ENCODE measurements at places on chromosomes 2 and 18.
A peak's percentile ranks its signal among the peaks of the same experiment; 100 is the strongest.

DNA sequence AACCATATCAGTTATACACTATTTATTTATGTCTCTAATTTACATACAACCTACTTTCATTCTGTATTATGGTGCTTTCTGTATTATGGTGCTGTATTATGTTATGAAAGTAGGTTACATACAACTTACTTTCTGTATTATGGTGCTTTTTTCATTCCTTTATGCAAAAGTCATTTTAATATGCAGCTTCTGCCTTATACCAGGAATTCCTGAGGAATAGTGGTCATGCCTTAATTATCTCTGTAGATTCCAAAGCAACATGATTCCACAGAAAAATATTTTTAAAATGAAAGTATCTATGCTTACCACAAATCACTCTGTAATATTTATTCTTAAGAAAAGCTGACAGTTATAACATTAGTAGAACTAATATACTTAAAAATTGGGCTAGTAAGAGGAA, 922.0 kb upstream of the NRXN1 start:
- no peak for DNase-seq

DNA sequence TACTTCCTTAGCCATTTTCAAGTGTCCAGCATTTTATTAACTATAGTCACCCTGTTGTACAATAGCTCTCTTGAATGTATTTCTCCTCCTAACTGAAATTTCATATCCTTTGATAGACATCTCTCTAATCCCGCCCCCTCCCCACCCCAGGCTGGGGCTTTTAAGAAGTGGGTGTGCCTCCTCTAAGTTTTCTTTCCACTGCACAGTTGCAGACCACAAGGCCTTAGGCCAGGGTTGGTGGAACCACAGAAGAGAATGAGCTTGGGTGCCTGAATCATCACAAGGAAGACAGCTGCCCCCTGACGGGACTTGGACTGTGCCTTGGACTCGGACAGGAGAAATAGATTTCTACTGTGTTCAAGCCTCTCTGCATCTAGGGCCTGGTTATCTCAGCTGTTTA, 193.4 kb downstream of the HAUS1 start:
- no peak for DNase-seq

- no peak for DNase-seq
These were observed 51.5 kb downstream of the PLEKHB2 start for GRCh38 chr2:131156452-131157149.

DNA sequence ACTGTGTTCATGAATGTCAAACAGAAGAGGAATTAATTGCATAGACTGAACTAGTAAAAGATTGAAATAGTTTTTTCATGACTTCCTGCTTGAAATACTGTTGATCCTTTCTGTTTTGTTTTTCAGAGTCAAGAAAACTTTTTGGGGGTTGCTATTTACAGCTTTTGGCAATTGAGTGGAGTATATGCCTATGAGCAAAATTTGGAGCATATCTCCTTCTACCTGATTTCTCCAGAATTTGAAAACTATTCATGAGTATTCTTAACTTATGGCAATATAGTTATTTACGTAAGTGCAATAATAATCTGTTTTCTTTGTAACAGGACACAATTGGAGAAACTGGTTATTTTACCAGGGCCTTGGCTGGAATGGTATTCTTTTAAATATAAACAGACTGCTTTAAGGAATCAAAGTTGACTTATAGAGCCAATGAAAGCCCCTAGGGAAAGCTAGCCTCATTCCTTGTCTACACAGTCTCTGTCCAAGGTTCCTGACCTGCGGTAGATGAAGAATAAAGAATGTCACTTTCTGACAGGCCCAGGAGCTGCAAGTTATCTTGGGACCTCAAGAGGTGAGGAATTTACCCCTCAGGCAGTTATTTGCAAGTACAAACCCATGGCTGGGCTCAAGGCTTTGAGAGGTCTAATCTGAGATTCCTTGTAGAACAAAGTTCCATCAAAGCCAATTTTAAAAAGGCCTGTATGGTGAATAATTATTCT, 193.5 kb upstream of the NDUFV2 start:
- DNase-seq = no peak

DNA sequence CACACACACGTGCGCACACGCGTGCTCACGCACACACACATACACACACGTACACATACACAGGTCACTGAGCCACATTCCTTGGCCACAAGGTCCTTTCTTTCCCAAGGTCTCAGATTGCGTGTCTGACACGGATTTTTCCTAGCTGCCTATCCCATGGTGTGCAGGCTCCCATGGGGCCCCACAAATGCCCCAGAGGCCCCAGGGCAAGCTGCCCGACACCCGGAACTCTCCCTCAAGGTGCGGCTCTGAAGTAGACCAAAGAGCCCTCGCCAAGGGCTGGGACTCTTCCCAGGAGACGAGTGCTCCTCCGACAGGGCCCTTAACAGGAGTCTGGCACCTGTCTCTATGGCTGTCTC, 46.7 kb downstream of the SDC1 start:
- no peak for DNase-seq

GRCh38 chr2:199206536-199206935, 251.2 kb downstream of the SATB2 start:
- DNase-seq = no peak

GRCh38 chr18:33781429-33781828, 203.4 kb downstream of the ASXL3 start:
- no peak for DNase-seq

DNA sequence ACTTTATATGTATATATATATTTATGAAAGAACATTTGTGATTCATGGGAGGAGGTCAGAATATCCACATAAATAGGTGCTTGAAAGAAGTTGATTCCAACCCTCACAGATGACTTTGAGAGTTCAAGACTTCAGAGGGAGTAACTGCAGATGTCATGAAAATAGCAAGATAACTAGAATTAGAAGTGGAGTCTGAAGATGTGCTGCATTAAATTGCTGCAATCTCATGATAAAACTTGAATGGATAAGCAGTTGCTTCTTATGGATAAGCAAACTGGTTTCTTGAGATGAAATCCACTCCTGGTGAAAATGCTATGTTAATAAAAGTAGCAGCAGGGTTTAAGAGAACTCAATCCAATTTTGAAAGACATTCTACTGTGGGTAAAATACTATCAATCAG, 40.2 kb downstream of the G6PC2 start:
- no peak for DNase-seq

DNA sequence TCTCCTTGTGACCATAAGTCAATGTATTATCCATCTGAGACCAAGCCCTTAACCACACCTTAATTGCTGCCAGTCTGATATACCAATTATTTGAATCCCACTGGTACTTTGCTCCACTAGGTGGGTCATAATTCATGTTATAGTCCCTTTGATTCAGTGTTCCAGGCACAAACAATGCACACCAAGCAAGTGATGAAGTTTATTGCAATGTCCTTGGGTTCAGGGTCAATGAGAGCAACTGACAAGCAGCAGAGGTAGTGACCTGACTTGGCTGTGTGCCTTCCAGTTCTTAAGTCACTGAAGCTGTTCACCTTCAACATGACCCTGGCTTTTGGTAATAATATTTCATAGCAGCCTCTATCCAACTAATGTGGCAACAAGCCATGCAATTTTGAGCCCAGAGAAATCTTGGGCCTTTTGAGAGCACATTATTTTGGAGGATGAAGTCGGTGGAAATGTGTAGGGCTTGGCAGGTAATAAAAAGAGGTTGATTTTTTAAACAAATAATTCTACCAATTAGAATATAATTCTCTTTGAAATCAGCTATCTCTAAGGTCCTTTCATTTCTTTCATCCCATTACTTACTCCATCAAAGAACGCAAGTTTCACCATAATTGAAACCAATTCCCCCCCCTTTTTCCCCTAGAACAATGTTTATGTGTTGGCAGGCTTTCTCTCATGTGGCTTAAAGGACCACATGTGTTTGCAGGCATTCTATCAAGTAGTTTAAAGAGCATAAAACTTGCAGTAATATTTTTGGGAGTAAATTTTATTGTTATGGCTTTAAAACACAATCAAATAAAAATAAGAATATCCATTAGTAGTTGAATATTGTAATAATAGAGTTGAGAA, 3.1 kb upstream of the CPO start:
- DNase-seq = no peak

GRCh38 chr2:226837787-226838603, 2.1 kb downstream of the RHBDD1 start:
- peak; percentile 2 for DNase-seq

DNA sequence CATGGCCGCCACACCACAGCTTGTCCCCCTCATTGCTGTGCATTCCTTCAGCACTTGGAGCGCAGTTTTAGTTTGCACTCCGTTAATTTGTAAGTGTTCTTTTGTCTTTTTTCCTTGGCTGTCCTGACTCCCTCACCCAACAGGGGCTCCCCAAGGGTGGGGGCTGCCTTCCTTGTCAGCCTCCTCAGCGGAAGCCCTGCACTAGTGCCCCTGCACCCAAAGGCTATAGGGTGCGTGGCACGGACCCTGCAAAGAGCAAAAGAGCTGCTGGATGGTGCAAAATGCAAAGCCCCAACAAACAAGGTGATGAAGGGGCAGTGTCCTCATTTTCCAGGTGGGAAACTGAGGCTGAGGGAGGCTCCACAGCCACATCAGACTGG, 46.8 kb downstream of the EMX1 start:
- DNase-seq = no peak

DNA sequence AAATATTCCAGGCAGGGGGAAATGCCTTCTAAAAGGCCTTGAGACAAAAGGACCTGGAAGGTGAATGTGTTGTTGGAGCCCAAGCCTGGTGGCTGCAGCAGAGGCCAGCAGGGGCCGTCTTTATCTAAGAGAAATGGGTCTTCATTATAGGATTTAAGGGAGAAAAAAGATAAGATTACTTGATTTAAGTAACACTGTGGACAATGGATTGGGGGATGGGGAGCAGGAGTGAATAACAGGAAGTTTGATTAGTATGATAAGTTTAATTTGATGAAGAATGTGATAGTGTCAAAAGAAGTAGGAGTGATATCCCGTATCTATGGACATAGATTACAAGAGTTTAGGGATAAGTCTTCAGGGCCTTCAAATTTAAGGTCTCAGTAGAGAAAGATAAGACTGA, 64.2 kb downstream of the WDR75 start:
- DNase-seq = no peak

- DNase-seq = no peak
These were observed 7.5 kb upstream of the CPS1 start for GRCh38 chr2:210548878-210549384.

GRCh38 chr2:202643012-202643858, 8.5 kb downstream of the FAM117B start:
- DNase-seq = no peak

DNA sequence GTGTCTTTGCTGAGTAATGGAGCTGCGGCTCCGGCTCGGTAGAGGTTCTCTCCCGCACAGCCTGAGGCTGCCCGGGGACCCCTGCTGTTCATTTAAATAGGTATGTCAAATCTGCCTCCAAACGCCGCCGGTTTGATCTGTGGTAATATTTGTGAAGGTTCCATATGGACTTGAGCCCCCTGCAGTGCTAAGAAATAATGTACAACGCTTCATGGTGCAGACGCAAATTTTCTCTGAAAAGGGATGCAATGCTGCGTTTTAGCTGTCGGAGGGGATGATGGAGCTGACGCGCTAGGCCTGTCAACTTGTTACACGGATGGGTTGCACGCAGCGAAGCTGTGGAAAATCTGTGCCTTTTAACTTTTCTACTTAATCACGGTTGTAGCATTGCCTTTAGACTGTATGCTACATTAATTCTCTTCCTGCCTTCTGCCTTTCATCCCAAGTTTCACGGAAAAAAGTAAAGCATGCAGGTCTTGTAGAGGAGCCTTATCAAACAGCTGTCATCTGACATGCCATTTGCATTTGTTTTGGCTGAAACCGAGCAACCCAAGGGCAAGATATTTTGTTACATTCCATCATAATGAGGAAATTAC, 43.2 kb downstream of the MRPS9 start:
- no peak for DNase-seq

- DNase-seq = no peak
These were observed 909 bp upstream of the NRXN1 start for GRCh38 chr2:51032751-51033330.

DNA sequence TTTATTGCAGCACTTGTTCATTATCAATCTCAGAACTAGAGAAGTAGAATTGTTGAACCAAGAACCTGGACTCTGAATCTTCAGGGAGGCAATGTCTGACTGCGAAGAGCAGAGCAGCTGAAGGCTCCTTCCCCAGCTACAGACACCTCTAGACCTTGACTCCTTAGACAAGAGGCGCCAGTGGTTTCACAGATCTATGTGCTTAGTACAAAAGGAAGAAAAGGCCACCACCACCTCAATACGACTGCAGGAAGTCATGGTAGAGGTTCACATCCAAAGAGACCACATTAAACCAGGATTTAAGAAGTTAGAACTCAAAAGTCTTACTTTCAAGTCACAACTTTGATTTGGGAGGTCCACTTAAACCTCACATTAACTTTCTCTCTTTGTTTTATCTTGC, 158.1 kb upstream of the VRK2 start:
- DNase-seq = no peak

DNA sequence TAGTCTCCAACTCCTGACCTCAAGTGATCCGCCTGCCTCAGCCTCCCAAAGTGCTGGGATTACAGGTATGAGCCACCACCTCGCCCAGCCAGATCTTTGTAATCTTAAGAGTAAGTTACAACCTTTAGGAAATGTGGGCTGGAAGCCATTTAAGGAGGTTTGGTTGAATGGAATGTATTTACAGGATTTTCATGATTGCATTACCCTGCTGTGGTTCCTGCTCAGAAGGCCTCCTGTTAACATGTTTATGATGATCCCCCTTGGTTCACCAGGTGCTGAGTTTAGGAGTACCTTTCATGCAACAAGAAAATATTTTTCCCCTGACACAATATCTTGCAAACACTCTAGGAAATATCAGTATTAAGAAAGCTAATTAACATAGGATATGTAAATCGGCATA, 187.4 kb upstream of the SH3BP4 start:
- no peak for DNase-seq
